Breast epithelium (tissue), 4 donors: ENCODE measurements at places on chromosomes 7 and 10. TPM values are rescaled to one million over a fixed set of nuclear protein-coding genes. Genes with fewer than 3 reads are reported as not detected.
A peak's percentile ranks its signal among the peaks of the same experiment; 100 is the strongest.

The SRGN gene
- 97.2 TPM for total RNA-seq

The C10orf105 gene
- total RNA-seq: under 0.01 TPM

The SHLD2 gene
- 35.1 TPM for total RNA-seq

GRCh38 chr10:29486433-29486832, 148.3 kb downstream of the SVIL start:
- DNase-seq: no peak

DNA sequence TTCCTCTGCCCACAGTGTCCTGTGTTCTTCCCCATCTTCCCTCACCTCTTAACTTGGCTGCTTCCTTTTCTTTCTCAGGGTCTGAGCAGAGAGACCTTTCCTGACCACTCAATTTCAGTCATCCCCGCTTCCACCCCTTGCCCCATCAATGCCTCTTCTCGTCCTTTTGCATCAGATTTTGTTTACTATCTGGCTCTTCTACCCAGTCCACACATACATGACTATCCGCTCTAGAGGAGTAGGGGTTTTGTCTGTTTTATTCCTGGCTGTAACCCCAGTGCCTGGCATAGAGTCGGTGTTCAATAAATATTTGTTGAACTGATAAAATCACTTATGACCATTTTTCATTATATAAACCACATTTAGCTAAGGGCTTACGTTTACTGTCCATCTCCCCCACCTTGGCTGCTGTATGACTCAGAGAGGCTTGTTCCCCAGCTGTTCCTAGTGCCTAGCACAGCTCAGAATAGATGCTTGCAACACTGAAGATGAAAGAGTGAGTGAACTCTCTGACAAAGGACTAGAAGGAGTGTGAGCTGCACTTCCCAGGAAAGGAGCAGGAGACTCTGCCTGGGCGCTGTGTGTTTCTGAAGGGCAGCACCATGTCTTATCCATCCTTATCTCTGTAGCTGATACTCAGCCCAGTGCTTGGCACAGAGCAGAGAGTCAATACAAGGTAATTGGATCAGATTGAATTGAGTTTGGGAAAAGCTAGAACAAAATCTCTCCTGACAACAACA, 21.9 kb downstream of the ARID5B start:
- DNase-seq: no peak

DNA sequence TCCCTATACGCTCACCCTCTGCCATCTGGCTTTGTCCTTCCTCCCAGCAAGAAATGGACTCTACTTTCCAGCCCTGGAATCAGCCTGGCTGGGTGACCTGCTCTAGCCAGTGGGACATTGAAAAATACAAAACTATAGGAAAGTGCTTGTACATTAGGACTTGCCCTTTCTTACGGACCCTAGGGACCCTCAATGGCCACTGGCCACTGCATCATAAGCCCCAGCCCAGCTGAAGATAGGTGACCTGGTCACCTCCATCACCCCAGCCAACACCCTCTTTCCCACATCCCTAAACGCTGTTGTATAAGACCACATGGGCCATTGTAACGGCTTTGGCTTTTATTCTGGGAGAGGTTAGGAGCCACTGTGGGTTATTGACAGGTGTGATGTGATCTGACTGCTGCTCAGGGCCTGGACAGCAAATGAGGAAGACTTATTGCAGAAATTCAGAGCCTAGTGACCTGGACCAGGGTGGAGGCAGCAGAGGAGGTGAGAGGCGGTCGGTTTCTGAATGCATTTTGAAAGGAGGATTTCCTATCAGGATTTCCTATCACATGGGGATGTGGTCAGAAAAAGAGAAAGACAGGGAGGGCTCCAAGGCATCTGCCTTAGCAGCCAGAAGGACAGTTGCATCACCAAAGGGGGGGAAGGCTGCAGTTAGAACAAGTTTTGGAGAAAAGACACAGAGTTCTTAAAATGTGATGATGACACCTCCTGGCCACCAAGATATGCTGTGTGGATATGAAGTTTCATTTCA, 2.2 kb upstream of the LMBR1 start:
- DNase-seq: no peak

DNA sequence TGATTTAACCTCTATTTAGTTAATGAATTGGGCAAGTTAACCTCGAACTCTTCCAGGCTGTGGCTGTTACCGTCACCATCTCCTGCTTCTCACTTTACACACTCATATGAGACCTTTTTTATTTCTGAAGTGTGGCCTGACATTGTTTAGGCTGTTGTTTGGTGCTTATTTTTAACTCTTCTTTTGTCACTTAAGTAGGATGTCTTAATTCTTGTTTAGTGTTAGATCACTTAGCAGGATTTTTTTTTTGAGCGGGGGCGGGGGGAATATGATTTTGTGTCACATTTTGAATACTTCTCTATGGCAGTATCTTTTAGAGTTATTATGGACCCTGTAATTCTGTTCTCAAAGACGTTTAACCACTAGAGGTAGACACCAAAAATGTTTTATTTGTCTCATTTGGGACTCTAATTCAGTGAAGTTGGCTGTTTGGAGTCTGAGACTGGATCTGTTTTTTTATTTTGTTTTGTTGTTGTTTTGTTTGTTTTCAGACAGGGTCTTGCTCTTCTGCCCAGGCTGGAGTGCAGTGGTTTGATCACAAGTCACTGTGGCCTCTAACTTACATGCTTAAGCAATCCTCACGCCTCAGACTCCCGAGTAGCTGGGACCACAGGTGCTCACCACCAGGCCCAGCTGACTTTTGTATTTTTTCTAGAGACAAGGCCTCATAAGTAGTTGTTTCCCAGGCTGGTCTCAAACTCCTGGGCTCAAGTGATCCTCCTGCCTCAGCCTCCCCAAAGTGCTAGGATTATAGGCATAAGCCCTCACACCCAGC, 73.5 kb downstream of the CUX1 start:
- no peak for DNase-seq

DNA sequence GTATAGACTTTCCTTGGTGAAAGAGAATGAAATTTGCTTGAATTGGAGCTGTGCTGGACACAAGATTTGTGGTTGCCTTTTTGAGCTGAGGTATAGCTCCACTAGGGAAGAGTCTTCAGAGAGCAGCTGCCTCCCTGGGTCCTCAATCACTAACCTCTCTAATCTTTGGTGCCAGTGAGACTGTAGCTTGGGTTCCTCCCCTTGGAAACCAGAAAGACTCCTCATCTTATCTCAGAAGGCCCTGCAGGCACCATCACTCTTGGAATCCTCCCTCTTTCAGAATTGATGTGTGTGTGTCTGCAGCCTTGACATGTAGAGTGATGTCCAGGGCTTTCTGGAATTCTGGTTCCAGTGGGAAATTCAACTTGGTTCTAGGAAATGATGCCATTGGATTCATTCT, 426.5 kb downstream of the RPS24 start:
- DNase-seq: no peak

GRCh38 chr7:17152721-17153120, 145.7 kb upstream of the AHR start:
- no peak for DNase-seq

DNA sequence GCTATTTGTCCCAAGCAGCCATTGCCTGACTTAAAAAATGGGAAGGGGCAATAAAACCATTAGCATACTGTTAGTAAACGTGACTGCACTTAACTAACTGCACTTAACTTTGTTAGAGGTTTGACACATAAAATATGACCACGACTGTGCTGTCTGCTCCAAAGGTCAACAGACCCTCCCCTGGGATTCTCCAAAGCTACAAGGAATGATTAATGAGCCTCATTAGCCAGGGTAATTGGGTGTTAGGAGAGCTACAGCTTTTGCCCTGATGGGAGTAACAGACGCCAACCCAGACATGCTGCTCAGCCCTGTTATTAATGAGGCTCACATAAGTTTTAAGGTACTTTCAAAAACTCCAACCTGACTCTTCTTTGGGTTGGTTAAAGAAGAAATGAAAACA, 129.4 kb upstream of the PLPP4 start:
- DNase-seq: no peak

GRCh38 chr7:153616711-153617325, 435.4 kb upstream of the DPP6 start:
- DNase-seq: peak; percentile 23
